ENCODE measurements at places on chromosomes 2 and 18. TPM values are rescaled to one million over a fixed set of nuclear protein-coding genes. Genes with fewer than 3 reads are reported as not detected.

Gene TRIM43
- not detected for total RNA-seq

Gene ACVR1C
- not detected for total RNA-seq

Gene IGFBP5
- total RNA-seq, result 13.7 TPM

Gene PTPRM
- total RNA-seq, result 15.8 TPM

Gene G6PC2
- not detected for total RNA-seq

Gene C2orf78
- total RNA-seq, result not detected

Gene SLC19A3
- 0.59 TPM for total RNA-seq

Gene INPP1
- total RNA-seq, result 9.1 TPM

Gene TDRD15
- total RNA-seq, result not detected

Gene DSG1
- total RNA-seq, result not detected

Gene VAPA
- 133 TPM for total RNA-seq

Gene CD8B2
- not detected for total RNA-seq

Gene CYP27C1
- total RNA-seq, result not detected

Gene IL36B
- not detected for total RNA-seq

Gene ITGA4
- 31.1 TPM for total RNA-seq

Gene COL5A2
- 192 TPM for total RNA-seq

Gene CRYGB
- not detected for total RNA-seq

Gene INHA
- total RNA-seq, result not detected

Gene ALK
- total RNA-seq, result not detected

Gene PTPRN
- total RNA-seq, result 9.8 TPM

Gene SNTG2
- not detected for total RNA-seq

Gene PJVK
- total RNA-seq, result 0.84 TPM

Gene SLC40A1
- 1.7 TPM for total RNA-seq

Gene COL3A1
- 652 TPM for total RNA-seq

Gene FARSB
- 33.3 TPM for total RNA-seq

Gene SERPINB13
- total RNA-seq, result not detected

Gene TMEM178A
- 0.84 TPM for total RNA-seq

Gene EVX2
- not detected for total RNA-seq

Gene DYNC1I2
- total RNA-seq, result 99.0 TPM

Gene SCG2
- total RNA-seq, result 3.0 TPM

Gene ARL6IP6
- total RNA-seq, result 28.2 TPM

Gene UGT1A6
- not detected for total RNA-seq

Gene SCYGR5
- total RNA-seq, result not detected

Gene PARD6G
- 3.0 TPM for total RNA-seq

Gene CAD
- total RNA-seq, result 58.7 TPM

Gene RNF152
- total RNA-seq, result 1.9 TPM

Gene DOK1
- 23.0 TPM for total RNA-seq

Gene NT5C1B
- not detected for total RNA-seq

Gene CCDC74B
- 6.2 TPM for total RNA-seq

Gene HOXD3
- not detected for total RNA-seq

Gene PTGR3
- total RNA-seq, result 15.9 TPM

Gene ANKRD30BL
- not detected for total RNA-seq

Gene PLA2R1
- 1.5 TPM for total RNA-seq

Gene UGT1A10
- total RNA-seq, result not detected

Gene SKOR2
- total RNA-seq, result not detected

Data from bronchus fibroblast of lung (primary cell).